ENCODE measurements at places on chromosomes 2 and 18.

GRCh38 chr2:240199133-240199870 is 58.8 kb upstream of the OTOS start:
- no peak for DNase-seq

DNA sequence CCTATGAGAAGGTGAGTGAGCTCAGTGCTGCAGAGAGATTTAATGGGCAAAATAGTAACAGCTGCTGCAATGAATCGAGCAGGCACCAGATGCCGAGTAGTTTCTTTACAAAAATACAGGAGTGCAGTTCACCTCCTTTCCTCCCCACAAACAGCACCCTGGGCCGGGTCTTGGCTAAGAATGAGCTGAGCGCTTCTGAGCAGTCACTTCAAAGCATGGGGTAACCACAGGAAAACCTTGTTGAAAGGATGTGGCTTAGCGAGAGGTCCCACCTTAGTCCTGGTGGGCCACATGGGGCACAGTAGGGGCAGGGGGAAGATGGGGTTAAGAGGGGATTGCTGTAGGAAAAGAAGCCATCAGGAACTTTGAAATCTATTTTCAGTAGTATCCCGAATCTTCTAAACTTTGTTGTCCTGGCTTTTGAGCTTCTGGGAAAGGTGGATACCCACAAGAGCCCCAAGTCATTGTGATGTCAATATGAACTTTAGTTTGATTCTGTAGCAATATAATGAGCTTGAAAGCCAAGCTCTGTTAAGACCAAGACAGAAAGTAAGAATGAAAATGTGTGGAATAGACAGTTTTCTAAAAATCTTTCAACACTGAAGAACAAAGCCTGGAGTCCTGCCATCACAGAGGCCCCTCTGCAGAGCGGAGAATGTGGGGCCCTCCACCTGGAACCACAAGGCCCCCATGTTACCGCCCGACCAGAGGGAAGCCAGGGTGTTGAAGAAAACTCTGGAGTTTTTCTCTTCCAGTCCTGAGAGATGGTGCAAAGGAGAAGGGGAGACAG is 101.0 kb upstream of the ZNF236 start:
- peak; percentile 12 for DNase-seq

GRCh38 chr18:58113337-58113736 is 69.3 kb downstream of the NEDD4L start:
- no peak for DNase-seq

GRCh38 chr2:104840893-104841585 is 12.9 kb upstream of the POU3F3 start:
- DNase-seq: no peak

DNA sequence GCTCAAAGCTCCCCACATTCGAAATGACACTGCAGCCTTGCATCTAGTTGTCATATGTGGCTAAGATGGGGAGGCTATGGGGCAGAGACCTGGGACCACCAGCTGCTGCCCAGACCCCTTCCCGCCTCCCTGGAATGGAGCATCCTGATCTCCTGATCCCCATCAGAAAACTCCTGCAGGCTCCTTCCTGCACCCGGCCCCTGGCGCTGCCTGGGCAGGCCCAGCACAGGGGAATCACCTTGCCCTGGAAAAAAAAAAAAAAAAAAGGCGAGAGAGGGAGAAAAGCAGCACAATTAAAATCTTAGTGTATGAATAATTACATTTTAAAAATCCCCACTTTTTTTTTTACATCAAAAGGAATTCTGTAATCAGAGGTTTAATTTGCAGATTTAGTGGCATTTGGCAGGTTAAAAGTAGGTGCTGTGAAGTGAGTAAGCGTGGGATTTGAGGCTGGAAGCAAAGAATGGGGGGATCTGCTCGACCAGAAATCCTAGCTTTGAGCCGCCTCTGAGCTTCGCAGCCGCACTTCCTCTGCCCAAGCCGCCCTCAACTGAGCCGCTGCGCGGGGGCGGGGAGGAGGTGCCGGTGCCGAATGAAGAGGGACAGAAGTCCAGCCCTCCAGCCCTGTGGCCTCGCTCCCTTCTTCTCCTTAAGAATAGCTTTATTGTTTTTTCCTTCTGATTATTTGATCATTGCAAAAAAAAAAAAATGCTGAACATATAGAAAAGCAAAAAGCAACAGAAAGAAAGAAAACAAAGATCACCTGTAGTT is 30.0 kb downstream of the THNSL2 start:
- DNase-seq: peak; percentile 23

DNA sequence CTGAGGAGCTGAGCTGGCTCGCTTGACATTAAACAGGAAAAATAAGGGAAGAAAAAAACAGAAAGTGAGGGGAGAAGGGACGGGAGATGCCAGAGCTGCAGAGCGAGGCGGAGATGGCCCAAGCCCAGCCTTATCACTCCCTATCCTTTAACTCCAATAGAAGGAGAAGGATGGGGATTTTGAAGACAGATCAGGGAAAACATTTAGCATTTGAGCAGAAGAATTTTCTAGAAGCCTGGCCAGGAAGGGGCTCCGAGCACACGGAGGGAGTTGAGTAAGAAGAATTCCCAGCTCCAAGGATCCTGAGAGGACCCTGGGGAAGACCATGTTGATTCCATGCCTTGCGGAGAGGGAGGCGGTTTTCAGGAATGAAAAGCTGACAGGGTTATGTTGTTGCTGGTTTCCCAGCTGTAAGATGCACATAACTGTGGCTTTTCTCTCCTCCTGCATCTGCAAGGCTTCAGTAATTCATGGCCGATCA is 35.6 kb downstream of the TWIST2 start:
- DNase-seq: no peak

DNA sequence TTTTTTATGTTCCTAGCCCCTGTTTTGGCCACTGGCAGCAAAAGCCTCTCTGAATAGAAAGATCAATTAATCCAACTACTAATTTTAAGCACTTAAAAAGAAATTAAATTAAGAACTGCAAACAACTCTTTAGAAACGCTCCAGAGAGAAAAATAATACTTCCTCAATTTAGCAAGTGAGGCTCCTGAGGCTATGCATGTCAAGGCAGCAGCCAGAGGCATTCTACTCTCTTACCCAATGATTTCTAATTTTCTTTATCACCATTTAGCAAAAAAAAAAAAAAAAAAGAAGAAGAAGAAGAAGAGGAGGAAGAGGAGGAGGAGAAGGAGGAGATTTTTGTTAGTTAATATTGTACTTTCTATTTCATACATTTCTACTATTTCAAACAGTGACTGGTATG is 68.5 kb downstream of the TMEM237 start:
- no peak for DNase-seq

Data from stimulated activated CD4-positive, alpha-beta T cell treated with anti-CD3 and anti-CD28 coated beads, Interleukin-4, amount 100 ng/mL, for 1 hour (primary cell).